Activated B cell treated with CpG ODN at 0.5 μM for 24 hours (primary cell): ENCODE measurements at places on chromosomes 2 and 18.
A peak's percentile ranks its signal among the peaks of the same experiment; 100 is the strongest.

DNA sequence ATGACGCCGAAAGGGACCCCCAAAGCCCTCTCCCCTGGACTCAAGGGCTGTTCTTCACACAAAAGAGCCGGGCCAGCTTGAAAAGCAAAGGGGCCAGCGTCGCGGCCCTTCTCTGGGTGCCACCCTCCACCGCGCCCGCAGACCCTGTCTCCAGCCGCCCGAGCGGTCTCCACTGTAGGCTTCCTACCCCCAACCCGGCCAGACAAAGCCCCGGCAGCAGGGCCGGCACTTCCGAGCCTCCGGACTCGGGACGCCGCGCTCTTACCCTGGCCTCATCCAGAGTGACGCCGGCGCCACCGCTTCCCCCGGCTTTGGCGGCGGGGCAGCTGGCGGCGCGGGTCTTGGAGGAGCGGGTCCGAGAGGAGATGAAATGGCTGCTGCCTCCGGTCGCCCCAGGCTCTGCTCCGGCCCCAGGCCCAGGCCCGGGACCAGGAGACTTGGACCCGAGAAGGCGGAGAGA, 603 bp downstream of the ATAD2B start:
- peak; percentile 69 for DNase-seq

GRCh38 chr2:206721256-206721920, 3.2 kb upstream of the DYTN start:
- no peak for DNase-seq

- DNase-seq: no peak
These were observed 72.2 kb downstream of the COX7A2L start for GRCh38 chr2:42288811-42289210.

GRCh38 chr2:189276277-189276676, 96.7 kb upstream of the COL5A2 start:
- DNase-seq: no peak

DNA sequence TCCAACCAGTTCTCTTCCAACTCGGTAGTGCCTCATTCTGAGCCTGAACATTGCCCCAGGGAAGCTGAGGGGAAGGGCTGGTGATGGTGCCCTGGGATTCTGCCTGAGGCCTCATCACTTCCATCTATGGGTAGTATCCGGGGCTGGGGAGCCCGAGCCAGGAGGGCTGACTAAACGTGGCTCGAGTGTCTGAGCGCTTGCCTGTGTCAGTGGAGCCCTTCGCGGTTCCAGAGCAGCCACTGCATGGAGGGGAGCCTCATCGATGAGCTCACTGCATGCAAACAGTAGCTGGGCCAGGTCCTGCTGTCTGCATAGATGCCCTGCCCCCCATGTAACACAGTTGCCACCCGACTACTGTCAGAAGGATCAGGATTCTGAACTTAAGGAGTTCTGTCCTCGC, 129.3 kb downstream of the GLI2 start:
- no peak for DNase-seq

- no peak for DNase-seq
These were observed 27.3 kb upstream of the INHBB start for GRCh38 chr2:120318626-120319025.

GRCh38 chr2:85862426-85862825, 26.4 kb downstream of the ST3GAL5 start:
- DNase-seq: no peak
